Immature natural killer cell (primary cell): ENCODE measurements at places on chromosomes 4 and X.

- DNase-seq, result no peak
These were observed 371.2 kb downstream of the AFF2 start for GRCh38 chrX:148871422-148872160.

GRCh38 chrX:18992829-18993228, 8.9 kb upstream of the PHKA2 start:
- no peak for DNase-seq

DNA sequence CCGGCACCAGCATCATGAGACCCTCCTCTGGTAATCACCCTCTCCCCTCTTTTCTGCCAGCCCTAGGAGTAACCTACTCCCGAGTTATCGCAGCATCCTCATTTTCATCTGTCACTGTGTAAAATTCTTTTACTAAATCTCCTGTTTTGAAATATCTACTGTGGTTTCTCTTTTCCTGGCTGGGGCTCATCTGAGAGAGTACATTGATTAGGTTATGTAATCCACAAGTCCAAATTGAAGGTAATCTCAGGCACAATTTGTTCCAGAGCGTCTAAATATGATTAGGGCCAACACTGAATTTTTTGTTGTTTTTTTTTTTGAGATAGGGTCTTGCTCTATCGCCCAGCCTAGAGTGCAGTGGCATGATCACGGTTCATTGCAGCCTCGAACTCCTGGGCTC, 142.4 kb downstream of the SMIM20 start:
- no peak for DNase-seq

DNA sequence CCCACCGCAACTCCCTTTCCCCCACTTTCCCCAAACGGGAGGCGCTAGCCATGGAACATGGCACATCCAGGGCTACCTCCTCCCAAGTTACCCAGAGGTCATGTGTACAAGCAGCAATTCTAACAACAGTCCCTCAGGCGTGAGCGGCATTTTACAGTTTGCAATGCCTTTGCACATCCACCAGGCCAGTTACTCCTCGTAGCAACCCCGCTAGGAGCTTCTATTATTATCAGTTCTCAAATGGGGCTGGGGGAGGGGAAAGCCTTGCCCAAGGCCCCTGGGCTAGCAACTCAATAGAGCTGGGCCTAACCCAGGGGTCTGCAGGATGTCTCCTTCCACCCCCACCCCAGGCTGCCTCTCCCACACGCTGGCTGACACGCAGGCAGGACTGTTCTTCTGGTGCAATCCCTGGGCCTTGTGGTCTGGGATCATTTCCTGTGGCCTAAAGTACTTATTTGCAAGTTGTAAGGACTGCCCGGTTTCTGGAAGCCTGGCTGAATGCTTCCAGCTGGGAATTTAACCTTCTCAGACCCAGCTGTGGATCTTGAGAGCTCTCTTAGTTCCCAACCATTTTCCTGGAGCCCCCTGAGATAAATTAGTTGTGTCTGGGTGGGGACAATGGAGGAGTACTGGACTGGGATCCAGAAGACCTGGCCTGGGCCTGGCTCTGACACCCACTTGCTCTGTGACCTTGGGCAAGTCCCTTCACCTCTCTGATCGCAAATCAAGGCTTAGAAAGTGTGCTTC, 27.7 kb downstream of the PJA1 start:
- no peak for DNase-seq

DNA sequence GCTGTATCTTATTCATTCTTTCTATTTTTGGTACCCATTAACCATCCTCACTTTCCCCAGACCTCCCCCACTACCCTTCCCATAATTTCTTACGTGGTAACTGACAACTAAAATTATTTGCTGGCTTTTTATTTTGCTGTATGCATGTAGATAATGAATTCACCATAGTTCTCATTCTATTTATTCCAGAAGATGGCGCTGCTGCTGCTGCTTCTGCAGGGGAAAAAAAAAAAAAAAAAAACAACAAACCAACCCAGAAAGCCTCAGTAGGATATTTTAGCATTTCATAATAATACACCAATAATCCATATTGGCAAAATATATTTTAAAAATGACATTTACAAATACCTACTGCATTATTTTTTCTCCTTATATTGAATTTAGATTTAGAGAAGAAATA, 416.6 kb upstream of the MAGEB18 start:
- DNase-seq, result no peak

- DNase-seq, result no peak
These were observed 207.6 kb downstream of the THOC2 start for GRCh38 chrX:123525123-123525725.

DNA sequence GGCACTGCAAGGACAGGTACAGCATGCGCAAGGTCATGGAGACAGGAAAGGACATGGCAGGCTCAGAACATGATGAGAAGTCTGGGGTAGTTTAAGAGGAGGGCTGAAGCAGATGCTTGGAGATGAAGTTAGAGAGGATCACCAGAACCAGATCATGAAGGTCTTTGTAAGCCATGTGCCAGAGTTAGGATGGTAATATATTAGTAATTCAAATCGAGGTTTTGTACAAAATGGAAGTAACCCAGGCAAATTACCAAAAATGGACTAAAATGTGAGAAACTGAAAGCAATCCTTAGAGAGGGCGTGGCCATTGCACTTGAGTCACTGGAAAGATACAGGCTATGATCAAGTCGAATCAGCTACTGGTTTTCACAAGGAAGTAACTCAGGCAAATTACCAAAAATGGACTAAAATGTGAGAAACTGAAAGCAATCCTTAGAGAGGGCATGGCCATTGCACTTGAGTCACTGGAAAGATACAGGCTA, 13.5 kb downstream of the RXFP1 start:
- DNase-seq, result no peak

GRCh38 chr4:185878633-185879032, 66.6 kb upstream of the SORBS2 start:
- no peak for DNase-seq

- DNase-seq, result no peak
These were observed 157.5 kb downstream of the NKX6-1 start for GRCh38 chr4:84341559-84341958.

DNA sequence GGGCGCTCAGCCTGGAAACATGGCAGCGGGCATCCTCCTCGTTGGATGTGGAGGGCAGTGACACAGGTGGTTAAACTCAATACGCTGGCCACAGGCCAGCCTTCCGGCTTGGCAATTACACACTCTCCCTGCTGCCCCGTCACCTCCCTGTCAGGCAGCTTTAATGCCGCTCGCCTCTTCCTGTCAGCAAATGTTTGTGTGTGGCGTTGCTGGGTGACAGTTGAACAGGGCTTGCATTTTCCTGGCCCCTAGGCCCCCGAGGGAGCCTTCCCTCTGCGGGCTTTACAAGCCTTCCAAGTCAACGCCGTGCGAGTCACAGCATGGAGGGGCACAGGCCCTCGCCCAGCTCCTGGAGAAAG, 620.0 kb downstream of the BCOR start:
- DNase-seq, result peak; percentile 52

DNA sequence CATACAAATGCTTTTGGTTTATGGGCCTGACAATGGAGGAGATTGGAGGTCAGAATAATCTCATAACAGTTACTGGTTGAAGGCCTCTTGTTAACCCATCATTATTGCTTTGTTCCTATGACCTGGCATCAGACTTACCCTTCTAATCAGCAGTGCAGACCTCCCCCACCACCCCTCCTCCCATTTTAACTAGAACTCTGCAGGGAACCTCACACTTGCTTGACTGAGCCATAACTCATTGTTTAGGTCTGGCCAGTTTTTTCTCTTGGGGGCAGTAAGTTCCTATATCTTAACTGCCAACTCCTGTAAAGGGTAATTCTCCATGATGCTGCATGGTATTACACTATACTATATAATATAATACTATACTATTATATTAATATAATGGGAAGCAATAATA, 609.3 kb downstream of the IL1RAPL1 start:
- DNase-seq, result no peak

- no peak for DNase-seq
These were observed 5.4 kb downstream of the TBC1D1 start for GRCh38 chr4:37896206-37896860.
